ENCODE measurements at places on chromosomes 12 and 14. TPM values are rescaled to one million over a fixed set of nuclear protein-coding genes. Genes with fewer than 3 reads are reported as not detected.

DNA sequence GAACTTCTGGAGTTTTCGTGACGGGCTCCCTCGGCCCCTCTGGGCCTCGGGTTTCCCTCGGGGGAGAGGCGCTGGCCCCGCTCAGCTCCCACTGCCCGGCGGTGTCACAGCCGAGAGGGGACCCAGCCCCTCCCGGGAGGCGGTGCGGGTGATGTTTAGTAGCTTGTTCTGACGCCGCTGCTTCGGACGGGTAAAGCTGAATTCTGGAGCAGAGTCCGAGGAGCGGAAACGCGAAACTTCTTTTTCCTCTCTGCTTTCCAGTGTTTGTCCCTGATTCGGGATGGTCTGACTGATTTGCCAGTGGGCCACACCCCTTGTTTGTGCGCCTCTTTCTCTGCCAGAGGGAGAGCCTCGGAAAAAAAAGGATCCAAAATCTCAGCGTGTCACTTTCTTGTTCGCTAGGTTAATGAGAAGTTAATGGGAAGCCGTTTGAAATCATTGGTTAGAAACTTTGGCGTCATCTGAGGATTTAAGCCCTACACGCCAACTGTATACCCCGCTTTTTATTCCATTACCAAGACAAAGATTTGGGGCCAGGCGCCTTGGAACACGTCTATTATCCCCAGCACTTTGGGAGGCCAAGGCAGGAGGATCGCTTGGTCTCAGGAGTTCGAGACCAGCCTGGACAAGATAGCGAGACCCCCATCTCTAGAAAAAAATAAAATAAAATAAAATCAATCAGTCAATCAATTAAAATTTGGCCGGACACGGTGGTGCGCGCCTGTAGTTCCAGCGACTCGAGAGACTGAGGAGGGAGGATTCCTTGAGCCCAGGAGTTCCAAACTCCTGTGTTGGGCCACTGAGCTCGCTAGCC is 756 bp downstream of the TULP3 start:
- DNase-seq: no peak

DNA sequence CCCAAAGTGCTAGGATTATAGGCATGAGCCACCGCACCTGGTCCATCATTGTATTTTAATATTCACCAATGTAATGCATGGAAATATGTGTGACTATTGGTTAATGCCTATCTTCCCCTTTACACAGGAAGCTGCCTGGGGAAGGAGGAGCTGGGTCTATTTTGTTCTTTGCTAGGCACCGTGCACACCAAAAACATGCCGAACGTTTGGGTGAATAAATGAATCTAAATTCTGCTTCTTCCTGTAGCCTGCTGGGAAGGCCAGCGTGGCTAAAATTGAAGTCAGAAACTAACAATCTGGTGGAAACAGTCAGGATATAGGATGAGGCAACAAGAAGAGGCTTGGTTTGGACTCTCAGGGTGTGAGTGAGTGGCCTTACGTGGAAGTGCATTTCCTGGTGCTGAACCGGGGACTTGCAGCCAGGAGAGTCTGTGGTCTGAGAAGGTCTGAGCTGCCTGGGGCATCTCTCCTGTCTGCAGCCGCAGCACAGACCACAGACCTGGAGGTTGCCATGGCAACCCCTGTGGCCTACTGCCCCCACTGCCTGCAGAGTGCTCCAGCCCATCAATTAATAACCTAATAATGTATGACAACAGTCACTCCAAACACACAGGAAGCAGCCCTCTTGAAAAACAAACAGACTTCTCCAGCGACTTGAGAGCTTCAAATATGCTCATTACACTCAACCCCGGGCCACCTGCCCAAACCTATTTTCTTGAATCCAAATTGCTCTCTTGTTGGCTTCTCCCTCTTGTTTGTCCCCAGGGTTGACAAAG is 5.5 kb upstream of the GPR68 start:
- no peak for DNase-seq

GRCh38 chr12:4807813-4808212 is 87.6 kb downstream of the GALNT8 start:
- no peak for DNase-seq

DNA sequence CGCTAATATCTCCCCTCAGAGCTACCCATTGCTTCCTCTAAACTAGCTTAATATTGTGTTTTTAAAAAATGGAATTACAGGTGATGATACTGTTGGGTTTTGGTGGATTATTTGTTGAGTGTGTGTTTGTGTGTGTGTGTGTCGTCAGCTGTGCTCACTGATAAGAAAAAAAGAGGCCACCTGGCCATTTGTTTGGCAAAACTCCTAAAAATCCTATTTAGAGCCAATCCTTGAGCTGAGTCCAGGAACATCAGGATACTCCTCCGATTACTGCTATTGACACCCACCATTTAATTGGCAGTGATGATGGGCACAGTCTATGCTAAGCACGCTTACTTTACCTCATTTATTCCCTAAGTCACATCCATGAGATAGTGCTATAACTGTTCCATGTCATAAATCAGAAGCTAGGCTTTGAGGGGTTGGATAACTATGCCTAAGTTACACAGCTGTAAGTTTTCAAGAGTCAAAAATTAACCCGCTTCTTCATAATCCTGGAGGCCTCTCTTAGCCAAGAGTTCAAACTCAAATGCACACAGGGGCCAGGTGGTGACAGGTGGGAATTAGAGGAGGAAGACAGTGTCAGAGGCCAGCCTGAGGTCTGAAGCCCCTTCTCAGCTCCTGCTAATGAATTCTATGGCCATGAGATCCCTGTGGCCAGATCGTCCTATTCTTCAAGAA is 1026.6 kb upstream of the TMEM132C start:
- DNase-seq: no peak

The NELL2 gene
- 16.3 TPM for polyA plus RNA-seq

GRCh38 chr12:64059685-64060084 is 162.4 kb downstream of the KICS2 start:
- DNase-seq: no peak

GRCh38 chr14:34682787-34683321 is 31.5 kb downstream of the CFL2 start:
- DNase-seq: no peak

GRCh38 chr12:85369365-85370154 is 89.5 kb downstream of the ALX1 start:
- DNase-seq: no peak

- DNase-seq: no peak
These were observed 51.4 kb downstream of the WSCD2 start for GRCh38 chr12:108180255-108181094.

- no peak for DNase-seq
These were observed 42.5 kb downstream of the SLC2A13 start for GRCh38 chr12:40063414-40063813.

The SDR9C7 gene
- 0.11 TPM for polyA plus RNA-seq

DNA sequence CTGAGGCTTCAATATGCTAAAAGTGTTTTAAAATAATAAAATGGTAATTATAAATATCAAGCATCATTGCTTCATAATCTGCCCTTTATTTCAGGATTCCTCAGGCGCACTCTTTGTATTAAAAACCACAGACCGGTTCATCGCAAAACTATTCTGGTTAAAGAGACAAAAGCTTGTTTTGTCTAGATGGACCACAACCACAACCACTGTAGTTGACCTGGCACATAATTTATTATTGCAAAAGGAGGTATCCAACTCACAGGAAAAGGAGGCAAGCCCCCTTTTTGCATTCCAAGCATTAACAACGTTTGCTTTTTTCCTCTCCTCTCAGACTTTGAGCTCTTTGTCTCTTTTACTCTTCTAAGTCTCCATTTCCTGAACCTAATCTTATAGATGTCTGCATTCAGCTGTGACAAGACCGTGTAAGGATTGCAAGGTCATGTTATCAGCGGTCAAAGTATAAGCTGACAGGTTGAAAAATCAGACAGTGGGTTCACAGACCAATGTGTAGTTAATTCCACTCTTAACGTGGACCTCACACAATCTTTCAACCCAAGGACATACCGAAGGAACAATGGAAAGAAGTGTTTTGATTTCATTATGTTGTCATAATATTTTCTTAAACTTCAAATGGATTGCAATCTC is 1057.6 kb downstream of the GALC start:
- DNase-seq: no peak

GRCh38 chr14:103568952-103569351 is 6.2 kb downstream of the COA8 start:
- no peak for DNase-seq

The CLEC4C gene
- 0.09 TPM for polyA plus RNA-seq

GRCh38 chr14:98974113-98974512 is 297.9 kb downstream of the BCL11B start:
- DNase-seq: no peak

- no peak for DNase-seq
These were observed 66.1 kb downstream of the CCDC88C start for GRCh38 chr14:91351512-91351862.

GRCh38 chr14:95557832-95558231 is 23.0 kb downstream of the GLRX5 start:
- DNase-seq: no peak

- no peak for DNase-seq
These were observed 7.0 kb upstream of the UBC start for GRCh38 chr12:124921200-124922031.

The IPO8 gene
- 58.3 TPM for polyA plus RNA-seq

GRCh38 chr12:31393004-31393550 is 67.1 kb upstream of the SINHCAF start:
- DNase-seq: no peak

GRCh38 chr12:90489141-90489540 is 465.8 kb downstream of the CCER1 start:
- no peak for DNase-seq

The ITGA5 gene
- polyA plus RNA-seq: 42.9 TPM

The ACACB gene
- 16.4 TPM for polyA plus RNA-seq

The MMP17 gene
- 2.4 TPM for polyA plus RNA-seq

The ACOT4 gene
- 4.3 TPM for polyA plus RNA-seq

DNA sequence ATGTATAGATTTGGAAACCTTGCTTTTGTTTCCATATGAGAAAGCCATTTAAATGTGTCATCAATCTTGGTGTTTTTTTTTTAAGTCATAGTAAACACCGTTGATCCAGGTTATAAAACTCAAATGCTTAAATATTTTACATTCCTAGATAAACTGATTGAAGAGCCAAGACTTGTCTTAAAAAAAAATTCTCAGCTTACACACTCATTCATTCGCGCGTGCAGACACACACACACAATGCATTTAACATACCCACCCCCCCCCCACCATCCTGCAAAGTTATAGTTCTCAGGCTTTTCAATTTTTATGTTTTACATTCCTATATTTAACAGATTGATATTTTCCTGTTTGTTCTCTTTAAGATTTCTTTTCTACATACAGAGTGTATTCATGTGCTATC is 536.4 kb downstream of the PRKD1 start:
- DNase-seq: no peak

The PKP2 gene
- 20.5 TPM for polyA plus RNA-seq

DNA sequence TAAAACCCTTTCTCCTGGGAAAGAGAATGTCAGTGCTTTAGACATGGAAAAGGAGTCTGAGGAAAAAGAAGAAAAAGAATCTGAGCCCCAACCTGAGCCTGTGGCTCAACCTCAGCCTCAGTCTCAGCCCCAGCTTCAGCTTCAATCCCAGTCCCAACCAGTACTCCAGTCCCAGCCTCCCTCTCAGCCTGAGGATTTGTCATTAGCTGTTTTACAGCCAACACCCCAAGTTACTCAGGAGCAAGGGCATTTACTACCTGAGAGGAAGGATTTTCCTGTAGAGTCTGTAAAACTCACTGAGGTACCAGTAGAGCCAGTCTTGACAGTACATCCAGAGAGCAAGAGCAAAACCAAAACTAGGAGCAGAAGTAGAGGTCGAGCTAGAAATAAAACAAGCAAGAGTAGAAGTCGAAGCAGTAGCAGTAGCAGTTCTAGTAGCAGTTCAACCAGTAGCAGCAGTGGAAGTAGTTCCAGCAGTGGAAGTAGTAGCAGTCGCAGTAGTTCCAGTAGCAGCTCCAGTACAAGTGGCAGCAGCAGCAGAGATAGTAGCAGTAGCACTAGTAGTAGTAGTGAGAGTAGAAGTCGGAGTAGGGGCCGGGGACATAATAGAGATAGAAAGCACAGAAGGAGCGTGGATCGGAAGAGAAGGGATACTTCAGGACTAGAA is 6.1 kb downstream of the PNN start:
- no peak for DNase-seq

- DNase-seq: no peak
These were observed 24.7 kb upstream of the MAP1LC3B2 start for GRCh38 chr12:116534311-116535121.

DNA sequence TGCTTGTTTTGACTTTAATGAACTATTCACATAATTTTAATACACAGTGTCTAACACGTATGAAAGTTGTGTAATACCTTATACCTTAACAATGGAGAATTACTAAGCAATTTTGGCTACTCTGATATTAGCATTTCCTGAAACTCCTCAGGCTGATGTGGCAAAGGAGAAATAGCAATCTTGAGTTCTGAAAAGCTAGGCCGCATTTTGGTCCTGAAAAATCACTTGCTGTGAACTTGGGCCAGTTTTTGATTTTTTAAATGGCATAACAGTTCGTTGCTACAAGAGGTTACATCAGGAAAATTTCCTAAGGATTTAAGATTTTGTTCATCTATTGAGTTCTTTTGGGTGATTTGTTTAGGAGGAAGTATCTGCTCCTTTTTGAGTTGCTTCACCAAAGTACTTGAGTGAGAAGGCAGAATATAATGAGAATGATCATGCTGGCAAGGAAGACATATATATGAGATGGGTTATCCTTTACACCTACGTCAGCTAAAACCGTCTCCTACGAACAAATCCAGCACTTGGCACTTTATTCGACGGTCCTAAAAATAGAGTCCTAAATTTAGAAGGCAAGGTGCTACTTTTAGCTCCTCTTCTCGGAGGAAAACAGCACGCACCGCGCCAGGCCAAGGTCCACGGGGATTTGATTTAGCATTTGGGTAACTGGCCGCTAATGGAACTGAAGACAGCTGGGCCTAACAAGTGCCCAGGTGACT is 32.2 kb downstream of the MIA2 start:
- no peak for DNase-seq

GRCh38 chr12:92639017-92639416 is 63.8 kb upstream of the PLEKHG7 start:
- no peak for DNase-seq

DNA sequence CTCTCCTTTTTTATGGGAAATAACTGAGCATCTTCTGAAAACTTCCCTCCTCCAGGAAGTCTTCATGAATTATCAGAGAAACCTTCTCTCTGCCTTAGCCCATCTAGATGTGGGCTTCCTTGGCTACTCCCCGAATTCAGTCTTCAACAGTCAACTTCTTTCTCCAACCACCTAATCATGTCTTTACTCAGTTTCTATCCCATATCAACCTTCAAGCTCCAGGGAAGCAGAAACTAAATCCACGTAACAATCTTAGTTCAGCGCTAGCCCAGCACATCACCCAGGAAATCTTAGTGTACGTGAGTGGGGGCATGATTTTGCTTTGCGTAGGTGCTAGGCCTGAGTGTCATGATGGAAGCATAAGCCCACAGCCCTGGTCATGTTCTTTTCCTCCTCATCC is 12.7 kb upstream of the KRT77 start:
- DNase-seq: no peak

The PRH2 gene
- 0.23 TPM for polyA plus RNA-seq

- no peak for DNase-seq
These were observed 723.7 kb upstream of the TBX3 start for GRCh38 chr12:115407723-115408122.
